PC-9 (cell line): ENCODE measurements at places on chromosomes 6 and 20. TPM values are rescaled to one million over a fixed set of nuclear protein-coding genes. Genes with fewer than 3 reads are reported as not detected.

GRCh38 chr6:126335210-126335609 is 4.7 kb upstream of the CENPW start:
- DNase-seq, result no peak

DNA sequence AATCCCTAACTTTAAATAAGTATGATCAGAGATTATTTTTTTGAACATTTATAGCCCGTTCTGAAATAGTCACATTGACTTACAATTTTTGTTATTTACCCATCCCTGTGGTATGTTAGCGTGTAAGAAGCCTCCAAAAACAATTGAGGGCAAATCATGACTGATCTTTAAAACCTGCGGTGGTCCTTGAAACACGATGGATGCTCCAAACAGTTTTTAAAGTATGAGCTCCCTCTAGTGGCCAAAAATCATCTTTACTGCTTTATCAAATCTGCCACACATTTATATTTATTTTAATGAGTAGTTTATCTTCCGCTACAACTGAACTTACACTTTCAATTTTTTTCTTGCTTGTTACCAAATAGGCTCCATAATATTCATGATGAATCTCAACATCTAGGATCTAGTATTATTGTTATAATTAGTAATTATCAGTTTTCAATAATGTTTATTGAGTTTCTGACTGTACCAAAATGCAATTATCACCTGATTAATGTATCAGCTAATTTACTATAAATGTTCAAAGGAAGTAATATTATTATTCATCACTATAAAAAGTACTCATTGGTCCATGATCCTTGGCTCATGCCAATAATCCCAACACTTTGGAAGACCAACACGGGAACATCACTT is 52.2 kb downstream of the MARCKS start:
- peak; percentile 5 for DNase-seq

GRCh38 chr6:147922799-147923198 is 414.3 kb downstream of the SAMD5 start:
- no peak for DNase-seq

DNA sequence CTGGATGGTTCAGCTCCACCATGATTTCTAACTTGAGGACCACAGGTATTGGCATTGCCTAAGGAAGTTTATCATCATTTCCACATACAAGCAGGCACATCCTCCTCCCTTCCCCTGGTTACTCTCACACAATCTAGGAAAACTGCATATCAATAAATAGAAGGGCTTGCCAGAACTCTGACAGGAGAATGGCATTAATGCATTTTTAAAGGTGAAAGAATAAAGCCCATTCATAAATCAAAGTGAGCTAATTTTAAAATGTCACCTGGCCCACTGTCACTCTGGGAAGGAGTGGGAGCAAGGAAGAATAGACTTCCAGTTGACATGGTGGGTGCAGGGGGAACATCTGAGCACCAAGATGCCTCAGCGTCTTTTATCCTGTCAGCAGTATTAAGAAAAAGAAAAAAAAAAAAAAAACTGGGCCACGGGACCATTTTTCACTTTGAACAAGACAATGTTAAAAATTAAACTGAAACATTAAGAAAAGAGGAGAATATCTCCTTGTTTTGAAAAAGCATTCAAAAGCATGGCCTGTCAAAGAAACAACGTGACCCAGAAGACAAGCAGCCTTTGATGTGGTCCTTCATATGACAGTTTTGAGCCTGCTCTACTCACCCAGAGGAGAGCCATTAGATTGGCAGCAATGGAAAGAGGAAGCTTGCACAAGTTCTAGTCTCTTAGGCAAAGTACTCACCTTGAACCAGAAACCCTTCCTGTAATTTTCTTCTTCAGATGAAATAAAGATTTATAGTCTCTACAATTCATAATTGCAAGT is 39.3 kb upstream of the SMLR1 start:
- DNase-seq, result no peak

GRCh38 chr20:32451682-32452461 is 93.7 kb downstream of the ASXL1 start:
- no peak for DNase-seq

DNA sequence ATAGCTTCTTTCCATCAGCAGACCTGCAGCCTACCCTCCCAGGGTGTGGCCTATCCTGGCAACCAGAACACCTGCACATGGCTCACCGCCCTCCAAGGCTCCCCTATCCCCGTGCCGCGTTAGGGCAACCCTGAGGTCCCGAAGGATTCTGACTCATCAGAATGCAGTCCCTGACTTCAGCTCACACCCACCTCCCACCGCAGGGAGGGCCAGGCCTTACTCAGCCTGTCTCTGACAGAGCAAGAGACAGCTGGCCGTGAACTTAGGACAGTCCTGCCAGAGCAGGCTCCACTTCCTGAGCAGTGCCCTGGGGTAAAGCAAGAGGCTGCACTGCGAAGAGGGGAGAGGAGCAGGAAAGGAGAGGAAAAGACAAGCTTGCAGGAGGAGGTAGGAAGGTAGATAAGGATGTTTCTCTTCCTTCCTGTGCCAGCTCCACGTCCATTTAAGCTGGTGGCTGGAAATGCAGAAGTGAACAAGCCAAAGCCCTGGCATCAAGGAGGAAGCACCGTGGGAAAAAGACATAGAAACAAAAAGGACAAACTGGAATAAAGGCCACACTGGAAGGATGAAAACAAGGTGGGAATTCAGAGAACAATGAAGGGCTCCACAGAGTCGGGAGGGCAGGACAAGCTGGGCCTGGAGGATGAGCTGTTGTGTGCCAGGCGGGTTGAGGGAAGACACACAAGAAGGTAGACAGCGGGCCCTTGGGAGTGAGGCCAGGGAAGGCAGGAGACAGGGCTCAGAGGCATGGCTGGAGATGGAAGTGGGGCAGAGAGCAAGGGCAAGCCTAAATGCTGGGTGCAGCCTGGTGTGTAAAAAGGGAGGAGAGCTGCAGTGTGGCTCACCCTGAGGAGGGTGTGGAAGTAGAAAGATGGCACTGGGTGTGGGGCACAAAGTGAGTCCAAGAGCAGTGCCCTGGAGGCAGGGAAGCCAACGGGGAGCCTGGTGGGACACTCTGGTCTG is 102.7 kb downstream of the SLC23A2 start:
- peak; percentile 98 for DNase-seq

DNA sequence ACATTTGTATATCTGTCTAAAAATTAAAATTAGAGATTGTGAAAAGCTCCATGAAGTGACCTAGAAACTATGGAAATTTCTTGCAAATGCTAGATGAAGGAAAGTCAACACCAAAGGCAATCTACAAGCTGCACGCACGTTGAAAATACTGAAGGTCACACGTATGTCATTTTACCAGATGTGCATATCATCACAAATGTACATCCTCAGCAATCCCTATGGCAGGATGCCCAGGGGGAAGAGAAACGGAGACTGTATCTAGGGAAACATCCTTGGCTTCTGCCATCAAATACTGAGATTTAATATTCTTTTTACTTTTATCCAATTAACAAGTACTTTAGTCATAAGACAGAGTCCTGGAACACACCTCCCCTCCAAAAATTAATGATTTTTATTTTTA is 672.0 kb downstream of the RNF144B start:
- DNase-seq, result no peak

GRCh38 chr6:47157653-47158219 is 115.6 kb upstream of the ADGRF1 start:
- DNase-seq, result no peak

DNA sequence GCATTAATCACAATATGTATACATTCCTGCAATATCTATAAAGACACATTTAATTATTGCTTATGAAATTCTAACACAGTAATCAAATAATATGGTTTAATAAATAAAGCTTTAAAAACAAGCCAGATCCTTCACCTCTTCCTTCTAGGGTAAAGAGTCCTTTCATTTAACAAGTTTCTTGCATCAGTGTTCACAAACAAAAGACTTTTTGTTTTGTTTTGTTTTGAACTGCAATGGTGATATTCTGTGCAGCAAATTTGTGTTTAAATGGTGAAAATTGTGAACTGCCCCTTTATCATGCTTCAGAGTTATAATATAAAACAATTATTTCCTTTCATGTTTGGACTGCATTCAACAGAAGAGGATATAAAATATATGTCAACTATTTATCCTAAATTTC is 177.3 kb downstream of the EPHA7 start:
- no peak for DNase-seq

DNA sequence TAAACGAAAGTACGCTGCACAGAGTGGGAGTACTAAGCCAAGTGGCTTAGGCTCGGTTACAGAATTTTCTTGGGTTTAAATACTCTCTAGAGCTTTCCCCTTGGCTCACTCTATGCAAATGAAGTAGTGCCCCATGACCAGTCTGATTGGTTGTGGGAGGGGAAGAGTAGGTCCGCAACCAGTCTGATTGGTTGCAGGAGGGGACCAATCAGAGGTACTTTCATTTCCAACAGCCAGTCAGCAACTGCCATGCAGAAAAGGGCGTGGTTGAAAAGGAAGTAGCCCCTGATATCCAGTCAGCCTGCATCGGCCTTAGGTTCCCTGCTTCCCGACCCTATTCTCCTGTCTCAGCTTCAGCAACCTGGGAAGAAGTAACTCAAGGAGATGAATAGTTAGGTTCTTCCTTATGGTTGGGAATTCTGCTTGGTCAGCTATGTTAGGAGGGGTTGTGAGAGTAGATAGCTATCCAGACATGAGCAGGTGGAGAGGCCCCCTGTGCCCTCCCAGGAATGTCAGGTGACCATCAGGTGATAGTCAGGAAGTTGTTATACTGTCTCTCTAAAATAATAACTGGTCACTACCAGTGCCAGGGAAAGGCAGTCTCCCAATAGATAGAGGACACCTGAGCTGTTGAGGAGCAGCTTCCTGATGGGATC is 57.4 kb downstream of the FARS2 start:
- DNase-seq, result no peak

GRCh38 chr6:150689900-150690590 is 90.4 kb downstream of the PLEKHG1 start:
- no peak for DNase-seq

DNA sequence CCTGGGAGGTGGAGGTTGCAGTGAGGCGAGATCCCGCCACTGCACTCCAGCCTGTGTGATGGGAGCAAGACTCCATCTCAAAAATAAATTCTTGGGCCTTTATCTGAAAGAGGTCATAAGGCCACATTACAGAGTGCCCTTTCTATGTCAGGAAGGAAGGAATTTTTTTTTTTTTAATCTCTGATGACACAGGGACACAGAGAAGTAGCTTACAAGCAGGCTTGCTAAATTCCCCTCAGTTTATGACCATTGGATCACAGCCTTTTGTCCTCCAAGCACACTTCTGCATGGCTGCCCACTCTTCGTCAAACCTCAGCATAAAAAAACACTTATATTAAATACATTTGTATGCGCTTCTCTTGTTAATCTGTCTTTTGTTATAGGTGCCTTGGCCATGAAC is 7.5 kb upstream of the IFNGR1 start:
- no peak for DNase-seq

- DNase-seq, result no peak
These were observed 152.4 kb downstream of the COL9A1 start for GRCh38 chr6:70150521-70150920.

DNA sequence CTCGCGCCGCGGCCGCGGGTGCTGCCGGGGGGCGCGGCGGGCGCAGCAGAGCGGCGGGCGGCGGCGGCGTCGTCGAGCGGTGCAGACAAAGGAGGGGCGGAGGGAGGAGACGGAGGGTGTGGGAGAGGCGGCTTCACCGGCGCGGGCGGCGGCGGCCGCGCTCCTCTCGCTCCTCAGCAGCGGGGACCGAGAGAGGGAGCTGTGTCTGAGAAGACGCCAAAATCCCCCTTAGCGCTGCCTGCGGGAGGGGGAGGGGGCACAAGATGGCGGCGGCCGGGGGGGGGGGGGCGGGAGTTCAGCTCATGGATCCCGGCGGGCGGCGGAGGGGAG is 296 bp downstream of the ADNP start:
- no peak for DNase-seq

DNA sequence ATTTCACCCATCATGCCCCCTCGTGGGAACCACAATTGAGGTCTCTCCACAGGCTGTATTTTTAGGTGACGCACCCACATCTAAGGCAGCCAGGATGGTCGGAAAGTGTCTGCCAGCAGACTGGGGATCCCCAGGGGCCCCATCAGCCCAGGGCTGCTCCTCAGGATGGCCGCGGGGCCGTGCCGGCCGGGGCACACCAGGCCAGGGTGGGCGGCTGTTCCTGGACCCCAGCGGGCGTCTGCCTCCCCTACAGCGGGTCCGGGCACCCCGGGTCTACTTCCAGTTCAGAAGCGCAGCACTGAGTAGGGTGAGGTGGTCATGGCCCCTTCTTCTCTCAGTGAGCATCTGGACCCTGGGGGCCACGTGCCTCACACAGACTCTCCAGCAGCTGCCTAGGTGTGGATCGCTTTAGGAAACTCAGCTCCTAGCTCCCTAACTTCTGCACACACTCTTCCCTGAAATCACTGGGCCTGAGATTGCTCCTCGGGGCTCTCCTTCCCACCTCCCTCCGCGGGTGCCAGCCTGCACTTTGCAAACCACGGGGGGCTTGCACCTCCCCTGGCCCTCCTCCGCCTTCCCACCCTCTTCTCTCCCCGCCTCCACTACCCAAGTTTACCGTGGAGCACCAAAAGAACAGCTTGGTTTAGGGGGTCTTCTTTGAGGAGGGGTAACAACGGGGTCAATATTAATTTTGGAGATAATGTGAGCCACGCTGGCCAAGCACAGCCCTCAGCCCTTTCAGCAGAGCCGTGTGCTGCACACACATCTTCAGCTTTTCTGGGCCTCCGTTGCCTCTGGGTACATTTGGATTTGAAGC is 14.2 kb upstream of the FOXC1 start:
- DNase-seq, result no peak

DNA sequence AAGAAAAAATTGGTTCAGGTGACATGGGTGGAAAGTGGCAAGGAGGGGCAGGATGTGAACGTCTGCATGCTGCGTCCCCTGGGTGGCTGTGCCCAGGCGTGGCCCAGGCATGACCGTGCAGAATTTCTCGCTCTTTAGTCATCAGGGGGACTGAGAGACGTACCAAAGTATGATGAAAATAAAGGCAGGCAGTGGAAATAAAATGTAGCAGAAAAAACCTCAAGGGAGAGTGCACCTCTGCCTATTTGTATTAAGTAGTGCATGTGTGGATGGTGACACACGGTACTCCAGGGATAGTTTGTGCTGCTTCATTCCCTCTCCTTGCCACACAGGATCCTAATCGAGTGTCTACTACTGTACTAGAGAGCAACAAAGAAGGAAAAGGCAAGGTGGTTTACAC is 81.1 kb downstream of the ATP9A start:
- DNase-seq, result peak; percentile 85

- DNase-seq, result no peak
These were observed 1.8 kb downstream of the ZNF831 start for GRCh38 chr20:59165396-59165795.

DNA sequence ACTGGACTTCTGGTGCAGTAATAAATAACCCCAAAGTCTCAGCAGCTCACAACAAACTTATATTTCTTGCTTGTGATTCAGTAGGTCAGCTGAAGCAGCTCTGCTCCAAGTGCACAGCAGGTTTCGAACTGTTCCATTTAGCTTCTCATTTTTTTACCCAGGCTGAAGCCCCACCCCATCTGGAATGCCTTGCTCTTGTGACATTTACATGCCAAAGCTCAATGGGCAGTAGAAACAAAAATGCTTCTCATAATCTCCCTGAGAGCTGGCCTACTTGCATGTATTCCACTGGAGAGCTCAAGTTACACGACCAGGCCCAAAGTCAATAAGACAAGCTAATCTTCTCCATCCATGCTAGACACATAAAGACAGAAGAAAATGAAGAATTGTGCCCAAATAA is 165.2 kb downstream of the HAO1 start:
- DNase-seq, result no peak

- DNase-seq, result peak; percentile 68
These were observed at the start of gene PROCR for GRCh38 chr20:35171753-35172433. Gene PROCR, plus strand, starts transcription at chr20:35172072. Its CDS starts 83 bp downstream, at chr20:35172155.

Gene LIN28B
- not detected in 2 replicates for total RNA-seq

Gene TTK
- 28.7 and 40.3 TPM in 2 replicates for total RNA-seq

Gene WFDC5
- total RNA-seq, result not detected in 2 replicates

Gene POU5F1
- total RNA-seq, result 1.1 and 1.4 TPM in 2 replicates

Gene ASIP
- not detected in 2 replicates for total RNA-seq

Gene GDAP1L1
- total RNA-seq, result not detected in 2 replicates

Gene GLP1R
- not detected in 2 replicates for total RNA-seq

Gene KCNK17
- not detected in 2 replicates for total RNA-seq
